ENCODE measurements at places on chromosomes 4 and X.

DNA sequence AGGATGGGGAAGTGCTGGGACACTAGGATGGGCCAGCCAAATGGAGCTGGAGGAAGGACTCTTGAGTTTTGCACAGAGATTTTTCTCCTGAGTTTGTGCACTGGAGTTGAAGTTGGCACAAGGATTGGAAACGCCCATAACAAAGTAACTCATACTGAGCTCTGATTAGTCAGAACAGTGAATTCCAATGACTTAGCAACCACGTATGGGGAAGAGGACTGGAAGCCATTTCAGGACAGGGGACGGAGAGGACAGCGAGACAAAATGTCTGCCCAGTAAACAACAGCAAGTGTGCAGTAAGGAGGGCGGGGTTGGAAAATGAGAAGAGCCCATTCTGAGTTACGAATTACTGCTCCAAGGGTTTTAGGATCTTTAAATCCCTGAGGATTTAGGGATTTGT lies 5.9 kb downstream of the RIPPLY1 start:
- no peak for DNase-seq

DNA sequence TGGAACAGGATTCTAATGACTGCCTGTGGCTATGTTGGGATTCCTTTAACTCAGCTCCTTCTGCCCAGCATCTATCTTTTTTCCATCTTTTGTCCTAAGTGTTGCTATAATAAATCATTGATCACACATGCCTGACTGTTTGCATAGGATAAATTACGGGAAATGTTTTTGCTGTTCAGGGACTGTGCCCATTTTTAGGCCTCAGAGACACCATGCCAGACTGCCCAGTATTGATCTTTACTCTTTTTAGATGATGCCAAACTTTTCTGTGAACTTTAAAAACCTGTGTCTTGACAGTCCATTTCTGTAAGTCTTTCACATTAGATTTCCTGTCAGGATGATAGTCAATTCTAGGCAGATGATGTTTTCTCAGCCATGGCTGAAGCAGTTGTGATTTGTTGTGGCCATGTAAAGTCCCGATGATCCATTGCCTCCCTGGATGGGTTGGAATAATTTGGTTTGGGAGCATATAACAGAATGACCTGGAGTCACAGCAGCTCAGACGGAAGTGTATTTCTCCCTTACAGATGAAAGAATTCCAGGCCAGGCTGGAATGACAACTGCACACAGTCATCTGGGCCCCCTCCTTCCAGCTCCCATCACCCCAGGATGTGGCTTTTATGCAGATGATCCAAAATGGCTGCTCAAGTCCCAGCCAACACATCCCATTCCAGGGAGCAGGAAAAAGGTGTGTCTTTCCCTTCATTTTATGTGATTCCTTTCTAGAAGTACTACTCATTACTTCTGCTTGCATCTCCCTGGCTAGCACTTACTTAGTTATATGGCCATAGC lies 3.4 kb downstream of the HTT-AS start:
- no peak for DNase-seq

- no peak for DNase-seq
Observed at GRCh38 chr4:159252491-159252890, 149.6 kb downstream of the RAPGEF2 start.

GRCh38 chrX:51395810-51396728 lies 63.4 kb downstream of the NUDT10 start:
- DNase-seq = peak; percentile 32

- no peak for DNase-seq
Observed at GRCh38 chr4:77893451-77893850, 30.8 kb downstream of the MRPL1 start.

- no peak for DNase-seq
Observed at GRCh38 chr4:106273831-106274230, 42.2 kb downstream of the TBCK start.

DNA sequence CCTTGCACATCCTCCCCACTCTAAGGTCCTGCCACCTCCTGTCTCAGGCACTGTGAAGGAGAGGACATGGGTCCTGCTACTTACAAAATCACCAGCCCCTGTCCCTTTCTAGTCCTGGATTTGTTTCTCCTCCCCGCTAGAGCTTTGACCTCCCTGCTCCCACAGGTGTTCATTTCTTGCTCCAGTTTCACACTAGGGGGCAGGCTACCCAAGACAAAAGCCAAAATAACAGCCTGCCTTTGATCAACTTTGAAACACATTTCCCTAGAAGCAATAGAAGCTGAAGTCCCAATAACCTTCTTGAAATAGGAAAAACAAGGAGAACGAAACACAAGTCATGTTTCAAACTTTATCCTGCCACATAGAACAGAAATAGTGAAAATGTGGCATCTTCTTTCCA lies 164.4 kb downstream of the QDPR start:
- peak; percentile 52 for DNase-seq
